ENCODE measurements at places on chromosomes 7 and 10. TPM values are rescaled to one million over a fixed set of nuclear protein-coding genes. Genes with fewer than 3 reads are reported as not detected.

DNA sequence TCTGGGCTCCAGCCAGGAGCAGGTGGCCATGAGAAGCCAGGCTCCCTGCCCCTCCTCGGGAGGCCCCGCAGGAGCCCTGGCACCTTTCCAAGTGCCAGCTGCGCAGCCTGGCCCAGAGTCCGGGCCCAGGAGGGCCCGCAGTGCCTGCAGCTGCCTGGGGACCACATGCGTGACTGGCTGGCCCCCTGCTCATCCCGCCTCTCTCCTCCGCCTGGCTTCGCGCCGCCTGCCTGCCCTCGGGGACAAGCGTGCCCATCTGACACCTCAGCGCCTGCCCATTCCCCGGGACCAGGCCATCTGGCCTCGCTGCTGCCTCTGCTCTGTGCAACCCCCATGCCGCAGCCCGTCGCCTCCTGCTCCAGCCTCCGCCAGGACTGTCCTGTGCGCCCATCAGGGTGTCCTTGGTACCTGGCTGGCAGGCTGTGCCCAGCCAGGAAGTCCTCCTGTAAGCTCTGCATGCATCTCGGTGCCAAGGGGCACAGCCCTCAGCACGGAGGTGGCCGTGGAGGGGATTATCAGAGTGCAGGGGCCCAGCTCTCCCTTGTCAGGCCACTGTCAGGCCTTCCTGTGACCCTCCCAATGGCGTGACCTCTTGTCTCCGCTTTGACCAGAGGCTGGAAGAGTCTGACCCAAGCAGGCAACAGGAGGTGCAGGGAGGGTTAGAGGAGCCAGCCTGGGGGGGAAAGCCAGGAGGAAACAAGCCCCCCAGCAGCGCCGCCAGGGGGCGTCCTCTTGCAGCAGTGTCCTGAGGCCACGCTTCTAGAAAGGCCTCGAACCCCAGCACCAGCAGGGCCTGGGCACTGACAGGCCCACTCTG is 50.5 kb downstream of the TMEM209 start:
- peaks cover 2% of the 10 kb centered on the region for H3K27me3 ChIP-seq
- no peak for DNase-seq
- peaks cover 18% of the 10 kb centered on the region for H3K4me1 ChIP-seq

The FEZF1 gene
- total RNA-seq, result not detected

- H3K36me3 ChIP-seq, result no peaks in the 10 kb centered on the region
- H3K4me3 ChIP-seq, result no peak overlapping the region
Observed at GRCh38 chr10:32232378-32232777, 114.6 kb downstream of the EPC1 start.

GRCh38 chr10:34624323-34625153 is 190.6 kb downstream of the PARD3 start:
- no peak overlapping the region for H3K4me3 ChIP-seq
- no peaks in the 10 kb centered on the region for H3K36me3 ChIP-seq
- H3K27ac ChIP-seq, result no peak overlapping the region

The KEL gene
- 0.09 TPM for total RNA-seq

DNA sequence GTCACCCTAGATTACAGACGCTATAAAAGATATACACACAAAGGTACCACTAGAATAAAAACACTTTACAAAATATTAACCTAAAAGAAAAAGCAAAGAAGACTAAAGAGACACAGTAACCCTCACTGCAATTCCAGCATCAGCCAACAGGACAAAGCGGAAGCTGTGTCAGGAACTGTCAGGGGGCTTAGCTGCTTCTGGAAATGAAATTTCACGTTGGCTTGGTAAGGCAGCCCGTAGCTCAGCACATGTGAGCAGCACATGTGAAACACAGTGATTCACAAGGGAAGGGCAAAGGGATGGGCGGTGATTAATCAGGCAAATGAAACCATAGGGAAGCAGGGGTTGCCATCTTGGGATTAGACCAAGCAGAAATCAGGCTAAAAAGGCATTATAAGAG is 195.4 kb downstream of the MGMT start:
- no peak overlapping the region for H3K4me3 ChIP-seq
- H3K36me3 ChIP-seq, result no peaks in the 10 kb centered on the region
- no peak overlapping the region for H3K27ac ChIP-seq
- no peaks in the 10 kb centered on the region for H3K27me3 ChIP-seq
- H3K4me1 ChIP-seq, result no peaks in the 10 kb centered on the region

DNA sequence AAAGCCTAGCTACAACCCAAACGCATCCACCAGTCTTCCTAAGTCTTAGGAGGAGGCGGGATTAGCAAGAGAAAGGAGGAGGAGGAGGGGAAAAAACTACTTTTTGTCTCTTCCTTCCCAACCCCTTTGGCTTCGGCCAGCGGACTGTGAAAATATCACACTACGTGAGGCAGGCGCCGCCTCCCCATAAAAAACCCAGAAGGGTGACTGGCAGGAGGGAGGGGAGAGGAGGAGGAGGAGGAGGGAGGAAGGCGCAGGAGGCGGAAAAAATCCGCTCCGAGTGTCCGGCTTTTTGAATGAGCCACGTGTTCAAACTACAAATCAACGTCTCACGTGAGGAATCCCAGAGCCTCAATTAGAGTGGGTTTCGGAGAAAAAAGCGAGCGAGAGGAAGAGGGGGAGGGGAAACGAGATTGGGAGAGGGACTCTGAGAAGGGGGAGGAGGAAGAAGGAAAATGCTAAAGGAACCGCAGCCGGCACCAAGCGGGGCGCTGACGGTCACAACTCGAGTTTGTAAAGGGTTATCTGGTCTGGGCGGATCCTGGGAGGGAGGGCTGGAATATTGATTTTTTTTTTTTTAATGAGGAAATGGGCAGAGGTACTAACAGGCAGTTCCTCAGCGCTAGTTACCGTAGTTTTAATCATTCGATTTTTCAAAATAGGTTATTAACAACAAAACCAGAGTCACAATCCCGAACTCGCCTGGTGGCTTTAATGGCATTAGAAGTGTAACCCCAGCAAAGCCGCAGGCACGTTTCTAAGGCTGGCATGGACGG is at the start of gene IGF2BP3:
Gene IGF2BP3 (minus strand): TSS at position 162 of the 776 bp plus-strand sequence. CDS start 381 bp downstream, outside the sequence.
- H3K27me3 ChIP-seq, result peaks cover 82% of the 10 kb centered on the region
- no peak within 1 kb of the TSS for H3K27ac ChIP-seq
- no peak for DNase-seq
- H3K4me3 ChIP-seq, result no peak within 1 kb of the TSS
- no peaks in the 10 kb centered on the region for H3K36me3 ChIP-seq

- H3K4me3 ChIP-seq, result peak overlapping the region; percentile 35
- no peak for DNase-seq
- H3K27me3 ChIP-seq, result no peaks in the 10 kb centered on the region
- H3K27ac ChIP-seq, result peak overlapping the region; percentile 95
Observed at GRCh38 chr10:133279326-133280226, 2.9 kb upstream of the ADAM8 start.

- H3K4me1 ChIP-seq, result no peaks in the 10 kb centered on the region
- no peaks in the 10 kb centered on the region for H3K27me3 ChIP-seq
- H3K27ac ChIP-seq, result no peak overlapping the region
- no peak overlapping the region for H3K4me3 ChIP-seq
- DNase-seq, result no peak
- H3K36me3 ChIP-seq, result peaks cover 63% of the 10 kb centered on the region
Observed at GRCh38 chr10:122402548-122403131, 28.1 kb downstream of the PLEKHA1 start.

DNA sequence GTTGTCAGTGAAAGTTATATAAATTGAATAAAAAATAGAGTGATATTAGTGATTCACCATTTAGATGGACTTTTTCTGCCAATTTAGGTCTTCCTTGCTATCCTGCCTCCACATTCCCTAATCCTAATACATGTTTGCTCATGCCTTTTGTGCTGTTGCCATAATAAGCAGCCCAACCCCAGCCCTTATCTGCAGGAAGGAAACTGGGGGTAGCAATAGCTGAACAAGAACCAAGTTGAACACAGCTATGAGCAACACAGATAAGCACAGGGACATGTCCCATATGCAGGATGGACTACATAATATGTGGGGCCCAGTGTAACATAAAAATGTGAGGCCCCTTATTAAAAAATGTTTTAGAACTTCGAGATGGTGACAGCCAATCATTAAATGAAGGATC is 91.2 kb upstream of the AHR start:
- H3K36me3 ChIP-seq, result no peaks in the 10 kb centered on the region
- no peak overlapping the region for H3K4me3 ChIP-seq
- H3K27ac ChIP-seq, result no peak overlapping the region
- no peak for DNase-seq
- H3K27me3 ChIP-seq, result no peaks in the 10 kb centered on the region

DNA sequence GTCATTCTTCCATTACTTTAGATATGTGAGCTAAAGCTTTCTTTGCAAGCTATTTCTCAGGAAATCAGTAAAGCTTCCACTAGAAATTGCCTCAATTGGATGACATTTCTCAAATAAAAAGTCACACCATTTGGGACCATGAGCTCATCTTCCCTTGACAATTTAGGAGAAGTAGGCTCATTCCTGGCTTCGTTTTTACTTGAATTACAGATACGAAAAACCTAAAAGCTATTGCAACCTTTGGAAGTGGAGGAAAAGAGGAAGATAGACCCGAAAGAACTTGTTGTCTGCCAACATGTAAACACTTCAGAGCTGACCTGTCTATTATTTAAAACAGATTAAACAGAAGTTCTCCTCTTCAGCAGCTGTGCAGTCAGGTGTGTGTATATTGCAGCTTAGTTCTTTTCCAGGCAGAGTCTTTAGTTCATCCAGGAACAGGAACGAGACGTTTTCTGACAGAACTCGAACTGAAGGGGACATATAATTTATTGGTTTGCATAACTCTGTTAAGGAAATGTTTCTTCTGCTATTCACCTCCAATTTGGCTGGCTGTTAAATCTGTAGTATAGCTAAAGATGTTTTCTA is 43.1 kb upstream of the ST8SIA6 start:
- no peak overlapping the region for H3K27ac ChIP-seq
- no peak for DNase-seq
- peaks cover 3% of the 10 kb centered on the region for H3K4me1 ChIP-seq
- H3K4me3 ChIP-seq, result no peak overlapping the region

GRCh38 chr7:149669121-149669818 is 104.1 kb downstream of the ZNF467 start:
- H3K4me1 ChIP-seq, result no peaks in the 10 kb centered on the region
- no peak overlapping the region for H3K4me3 ChIP-seq
- no peaks in the 10 kb centered on the region for H3K27me3 ChIP-seq
- no peaks in the 10 kb centered on the region for H3K36me3 ChIP-seq
- no peak overlapping the region for H3K27ac ChIP-seq

DNA sequence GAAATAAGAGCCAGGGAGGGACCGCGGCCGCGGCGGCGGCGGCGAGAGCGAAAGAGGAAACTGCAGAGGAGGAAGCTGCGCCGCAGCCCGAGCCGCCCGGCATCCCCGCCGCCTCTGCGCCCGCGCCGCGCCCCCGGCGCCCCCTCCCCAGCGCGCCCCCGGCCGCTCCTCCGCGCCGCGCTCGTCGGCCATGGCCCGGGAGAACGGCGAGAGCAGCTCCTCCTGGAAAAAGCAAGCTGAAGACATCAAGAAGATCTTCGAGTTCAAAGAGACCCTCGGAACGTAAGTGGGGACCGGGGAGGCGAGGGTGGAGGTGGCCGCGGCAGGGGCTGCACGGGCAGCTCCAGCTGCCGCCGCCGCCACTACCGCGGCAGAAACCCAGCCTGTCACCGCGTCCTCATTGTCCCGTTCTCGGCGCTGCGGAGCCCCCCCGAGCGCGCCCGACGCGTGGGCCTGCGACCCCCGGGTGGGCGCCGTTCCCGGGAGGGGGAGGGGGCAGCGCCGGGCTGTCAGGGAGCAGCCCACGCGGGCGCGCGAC is 351 bp downstream of the CAMK1D start:
- H3K4me1 ChIP-seq, result peaks cover 18% of the 10 kb centered on the region
- no peak for DNase-seq
- peak overlapping the region; percentile 76 for H3K4me3 ChIP-seq

DNA sequence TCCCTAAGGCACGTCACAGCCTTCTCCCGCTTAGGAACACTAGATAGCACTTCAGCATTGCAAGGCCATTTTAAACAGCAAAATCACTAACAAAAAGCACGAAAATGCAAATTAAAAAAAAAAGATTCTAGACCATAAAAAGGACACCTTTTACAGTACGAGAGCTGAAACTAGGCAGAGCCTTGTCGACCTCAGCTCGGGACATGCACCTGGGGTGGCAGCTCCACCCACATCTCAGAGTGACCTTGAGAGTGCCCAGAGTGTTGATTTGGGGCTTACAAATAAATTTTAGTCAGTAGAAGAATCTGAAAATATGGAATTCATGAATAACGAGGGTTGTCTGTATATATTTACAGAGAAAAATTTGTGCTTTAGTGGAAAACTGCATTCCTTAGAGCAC is 1.1 kb downstream of the MRPS24 start:
- H3K4me1 ChIP-seq, result peaks cover 17% of the 10 kb centered on the region
- H3K27me3 ChIP-seq, result no peaks in the 10 kb centered on the region
- no peak overlapping the region for H3K27ac ChIP-seq
- H3K4me3 ChIP-seq, result no peak overlapping the region
- DNase-seq, result no peak

- no peaks in the 10 kb centered on the region for H3K4me1 ChIP-seq
- no peaks in the 10 kb centered on the region for H3K27me3 ChIP-seq
- H3K4me3 ChIP-seq, result no peak overlapping the region
- no peak overlapping the region for H3K27ac ChIP-seq
- no peak for DNase-seq
Observed at GRCh38 chr7:64320547-64321513, 7.1 kb downstream of the ZNF736 start.

The NYAP1 gene
- total RNA-seq, result not detected

DNA sequence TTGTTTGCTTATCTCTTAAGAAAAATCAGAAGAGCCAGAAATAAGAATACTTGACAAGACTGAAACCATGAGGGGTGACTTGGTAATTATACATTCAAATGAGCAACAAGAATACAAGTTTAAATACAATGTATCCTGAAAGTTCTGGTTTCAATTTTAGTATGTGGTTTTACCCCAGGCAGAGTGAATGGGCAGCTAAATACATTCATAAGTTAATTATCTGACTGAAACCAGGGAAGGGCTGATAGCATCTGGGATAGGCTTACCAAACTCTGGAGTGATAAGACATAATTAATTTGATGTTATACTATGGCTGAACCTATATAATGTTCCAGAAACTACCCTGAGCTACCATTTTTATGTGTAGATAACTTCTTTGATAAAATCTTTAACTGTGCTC is 252.2 kb upstream of the PLXNA4 start:
- no peaks in the 10 kb centered on the region for H3K27me3 ChIP-seq
- H3K4me3 ChIP-seq, result no peak overlapping the region
- H3K4me1 ChIP-seq, result no peaks in the 10 kb centered on the region
- no peak overlapping the region for H3K27ac ChIP-seq
- no peak for DNase-seq

GRCh38 chr10:53569455-53569854 is 796.9 kb upstream of the MBL2 start:
- DNase-seq, result no peak
- no peak overlapping the region for H3K4me3 ChIP-seq
- no peaks in the 10 kb centered on the region for H3K27me3 ChIP-seq
- no peaks in the 10 kb centered on the region for H3K36me3 ChIP-seq

The CPN1 gene
- not detected for total RNA-seq

DNA sequence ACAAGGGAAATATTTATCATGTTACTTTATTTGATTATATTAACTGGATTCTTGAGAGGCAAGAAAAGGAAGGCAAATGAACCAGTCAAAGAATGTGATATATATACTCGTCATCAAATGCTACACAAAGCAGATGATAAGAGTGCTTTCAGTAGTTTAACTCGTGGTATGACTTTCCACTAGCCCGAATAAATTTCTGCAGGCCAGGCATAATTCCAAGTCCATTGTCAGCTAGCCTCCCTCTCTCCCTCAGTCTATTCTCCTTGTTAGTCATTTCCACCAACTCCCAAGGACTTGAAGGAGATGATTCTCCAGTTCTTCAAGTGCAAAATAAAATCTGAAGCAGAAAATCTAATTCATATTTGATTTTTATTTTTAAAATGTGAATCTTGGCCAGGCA is 190.5 kb downstream of the GLI3 start:
- no peaks in the 10 kb centered on the region for H3K27me3 ChIP-seq
- no peak overlapping the region for H3K27ac ChIP-seq
- H3K4me3 ChIP-seq, result no peak overlapping the region
- H3K36me3 ChIP-seq, result no peaks in the 10 kb centered on the region
- no peak for DNase-seq

All from natural killer cell (primary cell).